ENCODE measurements at places on chromosomes 12 and 14. TPM values are rescaled to one million over a fixed set of nuclear protein-coding genes. Genes with fewer than 3 reads are reported as not detected.
A peak's percentile ranks its signal among the peaks of the same experiment; 100 is the strongest.

- DNase-seq = no peak
- H3K27me3 ChIP-seq = peaks cover 3% of the 10 kb centered on the region
- H3K4me1 ChIP-seq = peaks cover 41% of the 10 kb centered on the region
- no peak overlapping the region for H3K4me3 ChIP-seq
- no peaks in the 10 kb centered on the region for H3K36me3 ChIP-seq
These were observed 32.5 kb upstream of the DUSP6 start for GRCh38 chr12:89384807-89385206.

GRCh38 chr14:53531156-53531555 is 378.0 kb upstream of the DDHD1 start:
- no peaks in the 10 kb centered on the region for H3K27me3 ChIP-seq
- DNase-seq = no peak
- H3K4me3 ChIP-seq = no peak overlapping the region
- H3K36me3 ChIP-seq = no peaks in the 10 kb centered on the region
- no peak overlapping the region for H3K27ac ChIP-seq
- H3K4me1 ChIP-seq = peaks cover 20% of the 10 kb centered on the region

DNA sequence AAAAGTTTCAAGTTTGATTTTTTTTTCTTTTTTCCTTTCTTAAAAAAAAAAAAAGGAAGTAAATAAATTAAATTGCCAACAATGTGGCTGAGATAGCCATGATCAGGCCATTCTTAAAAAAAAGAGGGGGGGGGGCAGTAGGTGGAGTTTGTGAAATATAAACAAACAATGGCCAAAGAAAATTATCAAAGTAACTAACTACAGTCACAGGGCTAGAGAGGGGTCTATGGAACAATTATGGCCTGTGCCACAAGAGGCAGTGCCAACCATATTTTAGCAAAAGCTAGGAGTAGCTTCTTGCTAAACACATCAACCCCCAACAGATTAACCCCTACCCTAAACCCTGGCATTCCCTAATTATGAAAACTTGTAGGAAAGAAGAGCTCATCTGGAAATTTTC is 16.2 kb upstream of the SMARCC2 start:
- H3K4me3 ChIP-seq = no peak overlapping the region
- peaks cover 2% of the 10 kb centered on the region for H3K27me3 ChIP-seq

DNA sequence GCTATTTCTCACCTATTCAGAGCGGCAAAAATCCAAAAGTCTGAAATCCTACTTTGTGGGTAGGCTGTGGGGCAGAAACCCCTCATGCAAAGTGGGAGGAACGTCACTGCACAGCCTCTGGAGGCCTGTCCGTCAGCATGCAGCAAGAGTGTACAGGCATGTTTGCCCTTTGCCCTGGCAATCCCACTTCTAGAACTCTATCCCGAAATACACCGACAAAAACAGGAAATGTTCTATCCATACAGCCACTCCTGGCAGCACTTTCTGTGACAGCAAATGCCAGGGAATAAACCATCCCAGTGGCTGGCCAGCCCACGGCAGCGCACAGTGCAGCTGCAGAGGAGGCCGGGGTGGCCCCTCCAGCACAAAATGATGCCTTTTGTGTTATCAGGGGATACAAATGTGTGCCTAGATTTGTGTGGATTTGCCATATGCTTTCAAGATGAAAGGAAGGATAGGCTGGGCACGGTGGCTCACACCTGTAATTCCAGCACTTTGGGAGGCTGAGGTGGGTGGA is 39.7 kb downstream of the AMN start:
- peaks cover 40% of the 10 kb centered on the region for H3K36me3 ChIP-seq
- no peak for DNase-seq
- H3K27me3 ChIP-seq = peaks cover 9% of the 10 kb centered on the region
- H3K4me3 ChIP-seq = no peak overlapping the region

DNA sequence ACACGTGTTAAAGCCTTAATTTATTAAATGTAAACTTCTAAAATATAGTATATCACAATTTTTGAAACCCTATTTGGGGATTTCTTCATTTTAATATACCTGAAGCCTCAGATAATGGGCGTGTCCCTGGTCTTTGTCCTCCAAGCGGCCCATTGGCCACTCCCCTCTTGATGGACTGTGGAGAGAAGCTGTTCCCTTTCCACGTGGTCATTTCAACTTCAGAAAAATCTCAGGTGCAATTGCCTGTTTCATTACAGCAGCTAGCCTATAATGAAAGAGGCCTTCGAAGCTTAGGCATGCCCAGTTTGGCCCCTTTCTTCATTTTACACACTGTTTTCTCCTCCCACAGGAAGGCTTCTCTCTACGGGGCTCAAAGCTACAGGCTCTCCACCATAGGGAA is 131.4 kb upstream of the ARHGAP5 start:
- no peaks in the 10 kb centered on the region for H3K27me3 ChIP-seq
- H3K4me1 ChIP-seq = peaks cover 9% of the 10 kb centered on the region
- no peak overlapping the region for H3K27ac ChIP-seq
- no peak overlapping the region for H3K4me3 ChIP-seq
- DNase-seq = no peak

DNA sequence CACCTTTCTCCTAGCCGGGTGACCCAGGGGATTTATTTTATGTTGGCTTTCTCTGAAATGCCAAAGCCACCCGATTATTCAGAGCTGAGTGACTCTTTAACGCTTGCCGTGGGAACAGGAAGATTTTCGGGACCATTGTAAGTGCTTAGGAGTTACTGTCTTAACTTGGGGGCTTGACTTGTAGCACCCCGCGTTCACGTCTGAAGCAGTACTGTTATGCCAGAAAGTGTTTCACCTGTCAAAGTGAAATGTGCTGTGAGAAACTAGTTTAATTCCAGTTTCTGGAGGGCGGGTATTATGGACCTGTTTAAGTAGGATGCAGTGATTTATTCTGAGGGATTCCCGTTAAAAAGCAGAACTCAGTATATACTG is 218 bp downstream of the LYSET start:
- peak overlapping the region; percentile 98 for H3K4me3 ChIP-seq
- peaks cover 19% of the 10 kb centered on the region for H3K4me1 ChIP-seq
- H3K27ac ChIP-seq = peak overlapping the region; percentile 96
- DNase-seq = no peak
- H3K27me3 ChIP-seq = peaks cover 5% of the 10 kb centered on the region

- no peak overlapping the region for H3K4me3 ChIP-seq
- H3K36me3 ChIP-seq = no peaks in the 10 kb centered on the region
- H3K27ac ChIP-seq = no peak overlapping the region
- no peaks in the 10 kb centered on the region for H3K4me1 ChIP-seq
- DNase-seq = no peak
These were observed 109.3 kb downstream of the LGR5 start for GRCh38 chr12:71548893-71549292.

GRCh38 chr12:5081016-5081415 is 37.3 kb downstream of the KCNA5 start:
- H3K4me3 ChIP-seq = no peak overlapping the region
- DNase-seq = no peak
- H3K27ac ChIP-seq = no peak overlapping the region
- H3K4me1 ChIP-seq = no peaks in the 10 kb centered on the region
- peaks cover 5% of the 10 kb centered on the region for H3K27me3 ChIP-seq

- H3K36me3 ChIP-seq = no peaks in the 10 kb centered on the region
- no peak overlapping the region for H3K4me3 ChIP-seq
- no peak for DNase-seq
These were observed 7.0 kb upstream of the TINF2 start for GRCh38 chr14:24249230-24250021.

SLC22A17 gene
- total RNA-seq = 35.3 TPM

SERPINA6 gene
- not detected for total RNA-seq
